ENCODE measurements at places on chromosomes 16 and 17.

DNA sequence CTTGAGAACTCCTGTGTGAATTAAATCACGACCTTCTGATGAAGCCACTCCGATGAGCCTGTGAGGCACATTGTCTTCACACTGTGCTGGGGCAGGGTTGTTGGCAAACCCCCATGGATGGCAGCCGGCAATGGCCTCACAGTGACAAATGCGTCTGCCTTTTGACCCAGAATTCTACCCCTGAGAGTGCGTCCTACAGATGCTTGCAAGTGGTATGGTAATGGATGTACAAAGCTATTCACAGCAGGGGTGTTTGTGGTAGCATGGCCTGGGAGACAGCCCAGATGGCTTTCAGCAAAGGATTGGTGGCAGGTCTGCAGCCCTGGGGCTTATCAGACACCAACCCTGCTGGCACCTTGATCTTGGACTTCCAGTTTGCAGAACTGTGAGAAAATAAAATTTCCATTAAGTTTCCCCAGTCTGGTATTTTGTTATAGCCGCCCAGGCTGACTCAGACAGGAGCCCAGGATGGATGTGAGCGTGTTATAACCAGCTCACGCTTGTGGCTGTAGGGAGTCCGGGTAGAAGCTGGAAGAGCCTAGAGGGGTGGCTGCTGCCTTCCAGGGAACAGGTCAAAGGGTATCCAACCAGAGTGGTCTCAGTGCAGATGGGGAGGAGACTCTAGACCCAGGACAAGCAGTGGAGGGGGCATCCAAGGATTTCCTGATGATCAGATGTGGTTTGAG is 10.1 kb downstream of the AFMID start:
- DNase-seq: no peak

DNA sequence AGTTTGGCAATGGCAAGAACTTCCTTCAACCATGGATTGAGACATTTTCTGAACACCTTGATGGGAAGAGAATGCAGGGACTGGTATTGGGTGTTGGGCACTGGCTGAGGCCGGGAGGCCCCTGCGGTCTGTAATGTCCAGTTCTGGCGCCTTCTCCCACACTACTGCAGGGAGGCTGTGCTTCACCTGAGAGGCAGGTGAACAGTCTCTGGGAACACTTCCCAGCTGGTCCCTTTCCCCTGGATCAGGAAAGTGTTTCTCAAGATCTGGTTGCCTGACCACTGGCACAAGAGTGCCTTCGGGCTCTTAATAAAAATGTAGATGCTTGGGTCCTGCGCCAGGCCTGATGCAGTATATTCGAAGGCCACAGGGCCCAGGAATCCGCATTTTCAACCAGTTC is 28.5 kb upstream of the NAT9 start:
- DNase-seq: no peak

DNA sequence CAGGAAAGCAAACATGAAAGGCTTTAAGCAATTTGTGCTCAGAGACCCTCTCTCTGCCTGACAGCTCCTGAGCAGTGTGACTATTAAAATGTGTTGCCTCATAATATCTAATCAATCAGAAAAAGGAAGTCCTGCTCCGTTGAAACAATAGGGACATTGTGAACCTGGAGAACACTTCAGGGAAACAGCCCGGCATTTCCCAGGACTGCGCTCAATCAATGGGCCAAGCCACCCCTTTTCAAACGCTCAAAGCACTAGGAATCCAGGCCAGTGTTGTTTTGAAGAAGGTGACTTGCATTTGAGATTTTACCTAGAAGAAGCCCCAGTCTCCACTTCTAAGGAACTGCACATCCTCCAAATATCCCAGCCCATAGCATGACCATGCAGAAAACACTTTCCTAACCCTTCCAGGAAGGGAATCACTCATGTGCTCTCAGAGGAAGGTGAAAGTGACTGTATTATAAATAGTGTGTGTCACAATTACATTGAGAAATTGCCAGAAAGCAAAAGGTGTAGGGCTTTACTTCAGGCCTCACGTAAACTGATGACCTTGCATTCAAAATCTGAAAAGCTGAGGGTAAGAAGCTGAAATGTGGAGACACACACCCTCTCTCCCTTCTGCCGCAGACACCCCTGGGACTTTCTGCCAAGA is 19.4 kb downstream of the CDRT4 start:
- DNase-seq: no peak

DNA sequence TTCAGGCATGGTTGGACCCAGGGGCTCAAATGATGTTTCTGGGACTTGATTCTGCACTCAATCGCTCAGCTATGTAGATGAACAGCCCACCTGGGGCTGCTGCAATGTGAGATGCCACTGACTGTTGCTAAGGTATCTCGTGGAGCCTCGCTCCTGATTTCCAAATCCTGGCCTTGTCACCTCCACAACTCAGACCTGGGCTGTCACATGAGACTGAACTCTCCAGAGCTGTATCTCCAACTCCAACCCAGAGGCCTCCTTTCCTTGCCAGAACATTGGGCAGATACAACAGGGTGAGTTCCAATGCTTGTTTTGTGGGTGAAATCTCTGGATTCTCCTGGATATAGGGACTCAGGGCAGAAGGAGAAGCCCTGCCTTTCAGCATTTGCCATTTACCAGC is 79.5 kb downstream of the GNAO1 start:
- no peak for DNase-seq

DNA sequence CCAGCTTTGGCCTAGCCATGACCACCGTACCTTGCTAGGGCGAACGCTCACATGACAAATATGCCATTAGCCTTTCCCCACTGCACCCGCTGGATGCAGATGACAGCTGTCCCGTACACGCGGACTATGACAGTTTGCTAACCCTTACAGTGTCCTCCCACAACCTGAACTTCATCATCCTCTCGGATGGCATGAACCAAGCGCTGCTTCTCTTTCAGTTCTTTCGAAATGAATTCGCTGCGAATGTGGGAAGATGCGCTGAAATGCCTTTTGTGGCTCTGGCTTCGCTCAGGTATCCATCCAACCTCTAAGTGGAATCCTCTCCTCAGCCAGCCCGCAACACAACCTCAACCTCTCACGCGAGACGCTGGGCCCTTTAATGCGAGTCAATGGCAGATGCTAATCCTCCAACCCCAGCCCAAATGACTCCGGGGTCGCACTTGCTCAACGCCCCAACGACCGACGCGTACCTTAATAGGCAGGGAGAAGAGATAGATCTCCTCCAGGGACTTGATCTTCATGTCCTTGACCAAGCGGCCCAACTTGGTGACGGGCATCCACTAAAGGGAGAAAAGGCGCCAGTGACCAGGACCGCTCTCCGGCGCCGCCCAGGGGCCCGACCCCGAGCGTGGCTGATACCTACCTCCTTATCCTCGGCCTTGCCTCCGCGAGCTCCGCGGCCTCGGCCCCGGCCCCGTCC is 670 bp downstream of the RPS2 start:
- no peak for DNase-seq

- no peak for DNase-seq
Measured at GRCh38 chr17:10815319-10815718, 11.4 kb upstream of the TMEM238L start.

- no peak for DNase-seq
Measured at GRCh38 chr16:89448656-89449055, 41.7 kb downstream of the ANKRD11 start.

DNA sequence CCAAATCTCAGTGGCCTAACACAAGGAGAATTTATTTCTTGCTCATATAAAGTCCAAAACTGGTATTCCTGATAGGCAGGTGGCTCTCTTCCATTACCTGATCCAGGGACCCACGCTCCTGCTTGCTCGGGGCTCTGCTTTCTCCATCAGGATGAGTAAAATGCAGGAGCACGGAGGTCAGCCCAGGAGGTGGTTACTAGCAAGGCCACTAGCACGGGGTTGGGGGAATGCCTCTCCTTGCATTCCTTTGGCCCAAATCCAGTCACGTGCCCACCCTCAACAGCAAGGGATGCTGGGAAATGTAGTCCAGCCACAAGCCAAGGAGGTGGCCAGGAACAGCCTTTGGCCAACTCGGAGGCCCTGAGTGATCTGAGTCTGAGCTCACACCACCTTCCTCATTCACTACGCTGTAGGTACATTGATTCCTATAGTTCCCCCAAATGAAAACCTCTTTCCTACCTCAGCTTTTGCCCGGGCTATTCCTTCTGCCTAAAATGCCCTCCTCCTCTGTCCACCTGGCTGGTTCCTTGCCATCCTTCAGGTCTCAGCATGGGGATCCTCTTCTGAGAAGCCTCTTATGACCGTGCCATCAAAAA is 38.3 kb upstream of the HAPSTR1 start:
- peak; percentile 83 for DNase-seq

- no peak for DNase-seq
Measured at GRCh38 chr16:20939611-20940010, 39.0 kb downstream of the LYRM1 start.

GRCh38 chr17:17815436-17816200 is 21.2 kb downstream of the SREBF1 start:
- no peak for DNase-seq

GRCh38 chr17:72004011-72004427 is 116.8 kb upstream of the SOX9 start:
- peak; percentile 31 for DNase-seq

- DNase-seq: no peak
Measured at GRCh38 chr17:44976206-44976605, 8.1 kb upstream of the C1QL1 start.

- DNase-seq: no peak
Measured at GRCh38 chr16:67304020-67304419, 22.5 kb downstream of the KCTD19 start.

DNA sequence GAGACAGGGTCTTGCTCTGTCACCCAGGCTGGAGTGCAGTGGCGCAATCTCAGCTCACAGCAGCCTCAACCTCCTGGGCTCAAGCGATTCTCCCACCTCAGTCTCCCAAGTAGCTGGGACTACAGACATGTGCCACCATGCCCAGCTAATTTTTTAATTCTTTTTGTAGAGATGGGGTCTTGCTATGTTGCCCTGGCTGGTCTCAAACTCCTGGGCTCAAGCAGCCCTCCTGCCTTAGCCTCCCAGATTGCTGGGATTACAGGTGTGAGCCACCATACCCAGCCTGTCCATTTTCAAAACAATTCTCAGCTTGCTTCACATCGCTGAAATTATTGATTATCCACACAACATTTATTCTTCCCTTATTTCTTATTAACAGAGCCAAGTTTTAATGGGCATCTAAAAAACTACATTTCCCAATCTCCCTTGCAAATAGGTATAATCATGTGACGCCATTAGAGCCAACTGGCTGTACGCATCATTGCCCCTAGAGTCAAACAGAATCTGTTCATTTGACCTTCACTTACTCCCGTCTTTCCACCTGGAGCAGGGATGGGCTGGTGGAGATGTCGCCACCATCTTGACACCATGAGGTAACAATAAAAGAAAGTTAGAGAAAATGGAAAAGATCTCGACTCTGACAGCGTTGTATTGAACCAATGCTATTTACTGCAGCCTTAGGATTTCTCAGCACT is 148.0 kb upstream of the FOXF1 start:
- no peak for DNase-seq

GRCh38 chr17:36182176-36183000 is 6.0 kb upstream of the TBC1D3B start:
- peak; percentile 45 for DNase-seq

GRCh38 chr17:78366109-78366848 is 6.4 kb upstream of the SOCS3 start:
- no peak for DNase-seq

DNA sequence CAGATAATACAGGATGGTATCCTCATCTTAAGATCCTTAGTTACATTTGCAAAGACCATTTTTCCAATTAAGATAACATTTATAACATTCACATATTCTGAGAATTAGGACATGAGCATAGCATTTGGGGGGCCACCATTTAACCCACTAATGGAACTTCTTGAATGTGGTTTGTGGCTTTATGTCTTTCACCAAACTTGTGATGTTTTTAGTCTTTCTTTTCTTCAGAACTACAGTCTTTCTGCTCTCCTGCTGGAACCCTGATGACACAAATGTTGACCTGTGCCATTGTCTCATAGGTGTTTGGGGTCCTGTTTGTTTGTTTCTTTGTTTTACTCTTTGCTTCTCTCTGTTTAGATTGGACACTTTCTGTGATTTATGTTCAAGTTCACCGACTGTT is 23.2 kb downstream of the COX11 start:
- no peak for DNase-seq

GRCh38 chr17:79036596-79036995 is 12.6 kb downstream of the C1QTNF1 start:
- peak; percentile 95 for DNase-seq

GRCh38 chr16:66134875-66135274 is 231.6 kb upstream of the CDH5 start:
- DNase-seq: no peak

DNA sequence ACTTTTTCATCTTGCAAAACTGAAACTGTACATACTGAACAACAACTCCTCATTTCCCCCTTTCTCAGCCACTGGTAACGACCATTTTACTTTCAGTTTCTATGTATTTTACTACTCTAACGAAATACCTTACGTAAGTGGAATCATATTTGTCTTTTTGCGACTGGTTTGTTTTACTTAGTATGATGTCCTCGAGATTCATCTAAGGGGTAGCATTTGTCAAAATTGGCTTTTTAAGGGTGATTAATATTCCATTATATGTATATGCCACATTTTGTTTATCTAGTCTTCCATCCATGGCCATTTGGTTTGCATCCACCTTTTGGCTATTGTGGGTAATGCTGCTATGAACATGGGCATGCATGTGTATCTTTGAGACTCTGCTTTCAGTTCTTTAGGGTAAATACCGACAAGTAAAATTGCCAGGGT is 10.4 kb downstream of the KPNB1 start:
- DNase-seq: no peak

DNA sequence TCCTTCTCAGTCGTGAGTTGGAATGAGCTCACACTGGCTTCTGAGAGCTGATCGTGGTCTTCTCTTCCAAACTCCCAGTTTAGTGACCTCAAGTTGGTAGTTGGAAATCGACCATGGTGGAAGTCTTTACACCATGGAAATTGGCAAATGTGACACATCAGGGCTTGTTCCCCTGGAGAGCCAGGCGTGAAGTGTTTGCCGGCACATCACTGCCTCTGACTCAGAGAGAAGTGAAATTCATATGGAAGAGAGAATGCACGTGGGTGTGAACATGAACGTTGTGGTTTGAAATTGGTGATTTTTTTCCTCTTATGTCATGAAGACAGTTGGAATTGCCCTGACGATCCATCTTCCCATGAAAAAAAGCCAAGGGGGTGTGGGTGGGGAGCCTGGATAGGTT is 47.4 kb downstream of the AXIN2 start:
- peak; percentile 75 for DNase-seq

DNA sequence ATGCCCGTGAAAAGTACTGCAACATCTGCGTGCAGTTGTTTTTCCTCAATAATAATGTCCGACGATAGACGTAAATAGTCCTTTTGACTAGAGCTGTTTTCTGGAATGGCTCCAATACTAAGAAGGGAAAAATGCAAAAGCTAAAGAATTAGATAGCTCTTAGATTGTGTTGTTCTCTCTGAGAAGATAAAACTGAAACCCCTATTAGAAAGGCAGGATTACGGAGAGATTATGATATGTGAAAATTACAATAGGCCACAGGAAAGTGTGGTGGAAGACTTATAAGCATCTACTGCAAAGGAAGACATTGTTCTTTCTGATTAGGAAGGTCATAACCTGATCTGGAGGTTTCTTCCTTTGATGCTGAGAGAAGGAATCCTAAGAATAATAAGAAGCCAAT is 33.5 kb upstream of the KCNJ16 start:
- DNase-seq: no peak

- DNase-seq: peak; percentile 67
Measured at GRCh38 chr17:2949469-2950044, 113.8 kb downstream of the OR1D5 start.

- DNase-seq: no peak
Measured at GRCh38 chr17:31309556-31309955, 4.3 kb downstream of the EVI2B start.

- no peak for DNase-seq
Measured at GRCh38 chr16:4536391-4537106, 2.0 kb downstream of the CDIP1 start.

- no peak for DNase-seq
Measured at GRCh38 chr16:84604477-84605013, 13.3 kb downstream of the COTL1 start.

All from cardiac fibroblast (primary cell).